NCI-H1436 treated with DMSO at 0.1 percent for 48 hours (cell line): ENCODE measurements at places on chromosomes 5 and 9.

GRCh38 chr9:77024776-77025545, 5.5 kb downstream of the FOXB2 start:
- no peak for DNase-seq

GRCh38 chr5:68087866-68088265, 127.7 kb upstream of the PIK3R1 start:
- no peak for DNase-seq

GRCh38 chr5:79831381-79832309, 142.0 kb downstream of the CMYA5 start:
- no peak for DNase-seq

GRCh38 chr5:35161652-35162273, 68.5 kb downstream of the PRLR start:
- DNase-seq: no peak

DNA sequence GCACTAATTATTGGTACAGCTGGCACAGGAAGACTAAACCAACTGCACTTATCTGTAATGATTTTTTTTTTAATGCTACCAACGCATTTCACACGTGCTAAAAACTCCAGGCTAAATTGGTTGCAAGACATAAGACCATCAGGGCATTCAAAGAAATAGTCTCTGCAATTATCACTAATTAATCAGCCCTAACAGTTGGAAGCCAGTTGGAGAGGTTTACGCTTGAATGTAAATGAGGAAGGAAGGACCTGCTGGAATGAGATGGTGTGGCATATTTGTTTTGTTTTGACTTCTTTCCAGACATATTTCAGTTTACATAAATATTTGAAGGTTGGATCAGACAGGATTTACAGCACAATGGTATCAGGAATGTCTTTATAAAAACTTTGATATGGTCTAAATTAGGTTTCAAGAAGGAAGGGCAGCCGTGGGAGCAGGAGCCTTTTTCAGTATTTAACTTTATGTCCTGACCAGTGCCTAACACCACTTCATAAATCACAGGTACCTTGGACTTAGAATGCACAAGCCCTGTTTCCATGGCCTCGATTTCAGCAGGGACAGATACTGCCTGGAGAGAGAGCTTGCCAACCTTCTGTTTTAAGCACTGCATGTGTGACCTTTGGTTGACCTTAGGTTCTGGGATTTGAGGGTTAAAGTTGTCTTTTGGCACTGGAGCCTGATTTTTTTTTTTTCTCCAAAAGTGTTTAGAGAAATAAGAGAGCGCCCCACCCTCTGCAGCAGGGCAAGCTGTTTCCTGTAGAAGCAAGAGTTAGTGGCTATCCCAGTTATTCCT, 199.8 kb upstream of the MAP3K1 start:
- no peak for DNase-seq

DNA sequence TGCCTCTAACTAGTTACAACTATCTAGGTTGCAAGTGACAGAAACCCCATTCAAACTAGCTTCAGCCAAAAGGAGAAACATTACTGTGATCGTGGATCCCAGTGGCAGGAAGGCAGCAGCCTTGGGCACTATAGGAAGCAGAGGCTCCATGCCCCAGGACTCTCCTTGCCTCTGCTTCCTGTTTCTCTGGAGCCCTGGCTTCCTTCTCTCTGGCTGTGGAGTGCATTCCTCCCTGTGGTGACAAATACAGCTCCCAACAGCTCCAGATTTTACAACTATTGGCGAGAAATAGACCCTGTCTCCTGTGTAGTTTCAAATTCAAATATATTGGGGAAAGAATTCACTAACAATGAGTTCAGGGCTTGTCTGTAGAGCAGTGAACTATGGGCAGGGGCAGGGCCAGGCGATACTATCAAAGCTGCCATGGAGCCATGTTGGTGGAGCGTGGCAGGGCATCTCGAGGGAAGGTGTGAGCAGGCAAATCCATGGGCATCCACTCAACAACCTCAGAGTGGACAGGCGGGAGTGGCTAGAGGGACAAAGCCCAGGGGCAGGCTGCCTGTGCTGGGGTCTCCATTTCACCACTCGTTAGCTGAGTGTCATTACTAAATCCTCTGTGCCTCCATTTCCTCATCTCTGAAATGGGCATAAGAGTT, 189.5 kb downstream of the ERCC6L2 start:
- no peak for DNase-seq

GRCh38 chr5:5437227-5438172, 15.0 kb downstream of the ICE1 start:
- no peak for DNase-seq

DNA sequence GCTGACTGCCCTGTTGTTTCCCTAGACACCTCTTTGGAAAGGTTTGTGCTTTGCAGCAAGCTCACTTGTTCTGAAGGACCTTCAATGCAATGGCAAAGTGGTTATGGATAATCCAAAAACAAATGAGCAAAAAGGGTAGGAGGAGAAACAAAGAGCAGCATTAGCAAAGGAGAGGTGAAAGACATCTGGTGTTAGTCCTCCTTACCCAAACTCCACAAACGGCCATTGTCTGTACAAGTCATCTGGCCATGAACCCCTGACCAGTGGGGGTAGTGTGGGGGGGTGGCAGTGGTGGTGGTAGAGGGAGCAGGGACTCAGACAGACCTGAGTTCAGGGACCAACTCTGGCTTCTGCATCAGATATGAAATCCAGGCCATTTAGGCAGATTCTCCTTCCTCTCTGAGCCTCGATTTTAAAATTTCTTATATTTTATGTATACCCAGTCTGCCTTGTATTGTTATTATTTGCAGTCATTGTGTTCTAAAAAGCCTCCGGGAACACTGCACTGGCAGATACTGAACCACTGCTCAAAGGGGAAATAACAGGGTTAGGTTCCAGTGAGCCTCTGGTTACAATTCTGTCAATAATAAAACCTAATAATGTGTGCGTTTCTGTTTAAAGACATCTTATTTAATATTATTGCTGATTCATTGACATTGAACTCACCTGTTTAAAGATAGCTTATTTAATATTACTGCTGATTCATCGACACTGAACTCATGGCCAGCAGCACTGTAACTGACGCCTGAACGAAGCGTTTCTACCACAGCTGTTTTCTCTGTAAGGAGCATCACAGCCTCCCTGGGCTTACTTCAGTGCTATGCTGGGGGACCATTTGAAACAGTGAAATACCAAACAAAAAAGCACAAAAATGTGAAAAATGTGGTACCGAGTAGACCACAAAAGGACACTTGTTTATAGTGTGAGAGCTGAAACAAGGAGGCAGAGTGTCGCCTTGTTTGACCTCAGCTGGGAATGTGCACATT, 156.0 kb downstream of the SEC61B start:
- no peak for DNase-seq

GRCh38 chr5:64690417-64691151, at the start of gene SHISAL2B:
Gene SHISAL2B (plus strand): TSS chr5:64690503. CDS start chr5:64690624, 121 bp downstream.
- no peak for DNase-seq

GRCh38 chr9:35656348-35656747, 1.5 kb downstream of the RMRP start:
- DNase-seq: no peak

GRCh38 chr5:1107167-1108022, 4.5 kb downstream of the SLC12A7 start:
- DNase-seq: no peak

GRCh38 chr9:98432134-98432533, 176.7 kb upstream of the TBC1D2 start:
- no peak for DNase-seq
